Neural progenitor cell (in vitro differentiated cells): ENCODE measurements at places on chromosomes 5 and 9.
A peak's percentile ranks its signal among the peaks of the same experiment; 100 is the strongest.

DNA sequence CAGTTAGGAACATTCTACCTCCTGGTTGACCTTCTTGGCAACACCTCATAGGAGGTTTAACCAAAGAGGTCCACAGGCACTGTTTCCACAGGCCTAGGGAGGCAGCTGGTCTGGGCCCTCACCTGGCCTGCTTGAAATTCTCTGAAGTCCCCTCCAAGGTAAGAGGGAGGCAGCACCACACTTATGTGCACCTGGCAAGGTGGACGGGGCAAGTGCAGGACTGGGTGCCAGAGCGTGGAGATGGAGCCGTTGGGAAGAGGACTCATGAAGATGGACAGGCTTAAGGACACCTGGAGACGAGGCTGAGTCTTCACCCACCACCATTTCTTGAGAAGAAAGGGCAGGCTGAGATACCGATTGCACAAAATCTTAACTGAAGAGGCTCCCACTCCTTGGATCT, 6.6 kb upstream of the BARHL1 start:
- no peak for DNase-seq

GRCh38 chr5:146704949-146705665, 173.4 kb downstream of the PPP2R2B start:
- no peak for DNase-seq

GRCh38 chr9:124894741-124895170, 32.8 kb downstream of the ARPC5L start:
- peak; percentile 55 for DNase-seq

DNA sequence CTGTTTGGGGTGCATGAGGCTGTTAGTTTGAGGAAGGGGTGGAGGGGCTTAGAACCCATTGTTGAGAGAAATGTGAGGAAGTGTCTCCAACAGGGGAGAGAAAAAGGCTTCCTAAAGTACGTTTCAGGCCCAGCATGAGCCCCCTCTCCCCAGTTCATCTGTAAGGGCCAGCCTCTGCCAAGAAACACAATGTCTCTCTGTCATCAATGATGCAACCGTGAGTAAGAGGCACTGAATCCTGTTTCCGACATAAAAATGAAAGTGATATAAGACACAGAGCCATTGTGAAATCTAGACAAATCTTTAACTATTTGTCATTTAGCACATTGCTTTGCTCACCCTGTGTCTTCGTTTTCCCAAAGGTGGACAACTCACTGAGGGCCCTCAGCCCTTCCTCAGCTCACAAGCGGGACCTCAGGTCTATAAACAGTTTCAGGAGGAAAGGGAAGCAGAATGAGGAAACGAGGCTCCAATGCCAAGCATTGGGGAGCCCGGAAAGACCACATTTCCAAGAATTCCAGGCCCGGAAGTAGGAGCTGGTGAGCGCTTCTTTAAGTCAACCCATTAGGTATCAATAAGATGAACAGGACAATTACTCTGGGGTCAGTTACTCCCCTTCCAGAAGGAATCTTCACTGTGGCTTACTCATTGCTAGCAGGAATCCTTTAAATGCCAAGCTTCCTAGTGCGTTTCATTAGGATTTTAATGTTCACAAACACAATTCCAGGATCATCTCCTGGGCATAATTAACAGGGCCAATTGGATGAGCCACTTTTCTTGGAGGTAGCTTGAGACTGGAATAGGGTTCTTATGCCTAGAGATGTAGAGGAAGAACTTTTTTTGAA, 59.0 kb upstream of the KLF4 start:
- DNase-seq = no peak

GRCh38 chr9:95224376-95225019, 93.0 kb downstream of the FANCC start:
- DNase-seq = no peak

DNA sequence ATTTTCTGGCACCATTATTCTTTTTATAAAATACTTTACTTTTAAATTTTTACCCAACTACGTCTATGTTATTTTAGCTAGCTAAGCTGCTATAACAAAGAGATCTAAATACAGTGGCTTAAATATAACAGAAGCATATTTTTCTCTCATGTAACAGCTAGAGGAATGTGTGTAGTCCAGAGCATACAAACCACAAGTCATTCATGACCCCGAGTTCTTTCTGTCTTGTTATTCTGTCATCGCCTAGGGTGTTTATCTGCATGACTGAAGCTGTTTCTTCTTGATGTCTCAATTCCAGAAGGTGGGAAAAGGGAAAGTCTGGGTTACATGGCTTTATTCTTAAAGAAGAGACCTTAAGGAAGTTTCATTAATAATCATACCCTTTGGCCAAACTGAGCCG, 136.9 kb upstream of the RFX3 start:
- DNase-seq = no peak

DNA sequence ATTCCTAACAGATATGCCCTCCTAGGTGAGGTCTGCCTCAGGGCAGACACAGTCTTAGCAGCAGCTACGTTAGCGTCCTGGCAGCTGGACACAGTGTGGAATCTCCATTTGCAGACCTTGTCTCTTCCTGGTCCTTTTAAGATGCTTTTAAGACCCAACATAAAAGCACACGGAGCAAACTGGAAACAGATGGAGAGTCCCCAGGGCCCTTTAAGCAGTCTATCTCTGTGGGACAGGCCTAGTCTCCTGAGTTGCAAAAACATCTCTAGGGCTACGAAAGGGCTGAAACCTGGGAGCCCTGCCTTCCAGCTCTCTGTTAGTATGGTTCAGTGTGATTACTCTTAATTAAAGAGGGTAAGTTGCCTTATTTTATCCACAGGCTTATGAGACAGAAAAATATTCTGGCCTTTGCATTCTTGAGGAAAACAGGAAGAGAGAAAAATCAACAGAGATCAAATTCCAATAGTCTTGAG, 66.0 kb upstream of the GNA14 start:
- DNase-seq = no peak

- no peak for DNase-seq
Observed at GRCh38 chr9:126448865-126449577, 122.4 kb downstream of the MVB12B start.

DNA sequence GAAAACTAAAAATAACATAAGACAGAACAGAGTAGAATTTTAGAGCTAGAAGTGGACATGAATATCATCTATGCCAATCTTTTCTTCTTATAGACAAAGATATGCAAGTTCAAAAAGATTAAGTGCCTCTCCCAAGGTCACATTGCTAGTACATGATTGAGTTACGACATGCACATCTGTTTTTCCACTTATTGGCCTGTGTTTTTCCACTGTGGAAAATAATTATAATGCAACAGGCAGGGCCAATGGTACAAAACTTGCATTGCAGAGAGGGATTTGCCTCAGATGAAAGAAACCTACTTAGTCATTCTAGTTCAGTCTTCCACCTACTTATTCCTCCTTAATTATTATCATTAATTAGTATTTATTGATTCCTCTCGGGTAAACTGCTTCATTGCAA, 407.8 kb upstream of the SGCD start:
- no peak for DNase-seq

DNA sequence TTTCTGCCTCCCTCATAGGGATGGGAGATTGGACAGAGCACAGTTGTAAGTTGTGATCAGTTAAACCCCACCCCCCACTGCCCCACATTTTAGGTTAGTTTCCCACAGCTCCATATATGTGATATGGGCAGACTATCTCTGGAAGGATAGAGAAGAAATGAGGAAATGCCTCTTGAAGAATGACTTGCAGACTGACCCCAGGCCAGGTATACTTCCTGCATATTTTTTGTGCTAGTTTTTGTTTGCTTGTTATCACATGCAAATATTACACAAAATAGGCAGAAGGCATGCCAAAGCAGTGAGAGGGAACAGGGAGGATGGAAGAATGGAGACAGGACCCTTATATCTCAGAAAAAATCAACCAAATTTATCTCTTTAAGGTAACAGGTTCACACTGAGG, 10.1 kb upstream of the GLRX start:
- DNase-seq = no peak

GRCh38 chr9:115880221-115880885, 273.2 kb upstream of the PAPPA start:
- no peak for DNase-seq

GRCh38 chr5:14141764-14142163, 1.4 kb upstream of the TRIO start:
- DNase-seq = no peak

GRCh38 chr9:128457207-128457606, 1.4 kb downstream of the ODF2 start:
- DNase-seq = peak; percentile 31
